NCI-H2081 treated with DMSO at 0.1 percent for 48 hours (cell line): ENCODE measurements at places on chromosomes 4 and X.
A peak's percentile ranks its signal among the peaks of the same experiment; 100 is the strongest.

GRCh38 chrX:37854748-37855147 is 7.4 kb upstream of the DYNLT3 start:
- no peak for DNase-seq

DNA sequence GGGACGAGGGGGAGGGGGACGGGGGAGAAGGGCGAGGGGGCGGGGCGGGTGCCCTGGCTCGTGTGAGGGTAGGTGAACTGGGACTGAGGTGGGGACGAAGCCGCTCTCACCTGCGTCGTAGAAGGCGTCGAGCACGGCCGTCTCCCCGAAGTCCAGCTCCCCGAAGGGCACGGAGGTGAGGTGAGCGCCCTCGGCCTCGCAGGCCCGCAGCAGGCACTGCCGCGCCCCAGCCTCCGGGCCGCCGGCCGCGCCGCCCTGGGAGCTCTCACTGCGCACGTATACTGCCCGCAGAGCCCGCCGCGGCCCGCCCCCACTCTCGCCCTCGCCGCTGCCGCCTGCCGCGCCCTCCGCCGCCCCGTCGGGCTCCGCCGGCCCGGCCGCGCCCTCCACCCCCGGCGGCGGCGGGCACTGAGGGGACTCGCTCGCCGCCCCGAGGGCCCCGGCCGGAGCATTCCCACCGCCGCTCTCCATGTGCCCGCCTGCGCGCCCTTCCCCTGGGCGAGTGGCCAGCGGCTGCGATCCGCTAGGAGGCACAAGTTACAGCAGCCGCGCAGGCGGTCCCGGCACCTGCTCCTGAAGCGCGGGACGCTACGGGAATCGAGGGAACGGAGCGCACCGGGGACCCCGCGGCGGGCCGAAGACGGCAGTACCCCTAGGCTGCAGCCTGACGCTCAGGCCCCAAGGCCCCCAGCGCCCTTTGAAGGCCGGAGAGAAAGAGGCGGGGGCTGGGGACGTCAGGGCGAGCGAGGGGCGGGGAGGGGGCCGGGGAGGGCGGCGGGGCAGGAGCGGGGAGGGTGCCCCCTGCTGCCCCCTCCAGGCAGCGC is at the start of gene MAP3K15:
Gene MAP3K15, minus strand, starts transcription at position 718 of the 824 bp plus-strand sequence. Its CDS starts 247 bp downstream, at position 471.
- DNase-seq, result no peak

DNA sequence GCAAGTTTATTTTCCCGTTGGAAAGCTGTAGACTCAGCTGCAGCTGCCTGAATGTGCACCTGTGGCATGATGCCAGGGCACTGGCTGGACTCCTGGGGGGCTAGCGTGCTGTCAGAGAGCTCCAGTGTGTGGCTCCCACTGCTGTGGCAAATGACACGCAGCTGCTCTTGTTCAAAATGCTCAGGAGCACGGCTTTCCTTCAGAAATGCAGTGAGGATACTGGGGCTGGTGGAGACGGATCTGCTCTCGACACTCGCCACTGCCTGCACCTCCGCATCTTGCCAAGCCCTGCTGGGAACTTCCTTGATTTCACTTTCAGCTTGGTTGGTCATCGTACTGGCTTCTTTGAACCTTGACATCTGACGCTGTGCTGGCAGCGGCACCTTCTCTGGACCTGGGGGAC is 58.7 kb downstream of the GPRIN3 start:
- peak; percentile 90 for DNase-seq

DNA sequence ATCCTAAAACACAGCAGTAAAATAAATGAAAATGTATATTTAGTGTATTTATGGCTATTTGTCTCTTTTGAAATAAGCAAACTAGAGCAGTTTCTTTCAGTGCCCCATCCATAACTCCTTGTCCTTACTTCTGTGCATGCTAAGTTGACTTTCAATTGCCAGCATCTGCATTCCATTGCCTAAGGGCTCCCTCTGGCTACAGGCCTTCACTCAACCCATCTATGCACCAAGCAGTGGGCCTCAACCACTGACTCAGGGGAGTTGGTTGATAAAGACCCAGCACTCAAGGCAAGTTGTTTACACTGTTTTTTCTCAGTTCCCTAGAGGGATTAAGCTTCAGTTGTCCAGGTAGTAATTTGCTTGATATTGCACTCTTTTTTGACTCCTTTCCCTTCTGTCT is 265.7 kb downstream of the IQCM start:
- no peak for DNase-seq

- DNase-seq, result no peak
Measured at GRCh38 chr4:88225232-88226105, 58.9 kb downstream of the PPM1K start.

GRCh38 chrX:132101799-132102198 is 26.0 kb downstream of the FRMD7 start:
- DNase-seq, result no peak

DNA sequence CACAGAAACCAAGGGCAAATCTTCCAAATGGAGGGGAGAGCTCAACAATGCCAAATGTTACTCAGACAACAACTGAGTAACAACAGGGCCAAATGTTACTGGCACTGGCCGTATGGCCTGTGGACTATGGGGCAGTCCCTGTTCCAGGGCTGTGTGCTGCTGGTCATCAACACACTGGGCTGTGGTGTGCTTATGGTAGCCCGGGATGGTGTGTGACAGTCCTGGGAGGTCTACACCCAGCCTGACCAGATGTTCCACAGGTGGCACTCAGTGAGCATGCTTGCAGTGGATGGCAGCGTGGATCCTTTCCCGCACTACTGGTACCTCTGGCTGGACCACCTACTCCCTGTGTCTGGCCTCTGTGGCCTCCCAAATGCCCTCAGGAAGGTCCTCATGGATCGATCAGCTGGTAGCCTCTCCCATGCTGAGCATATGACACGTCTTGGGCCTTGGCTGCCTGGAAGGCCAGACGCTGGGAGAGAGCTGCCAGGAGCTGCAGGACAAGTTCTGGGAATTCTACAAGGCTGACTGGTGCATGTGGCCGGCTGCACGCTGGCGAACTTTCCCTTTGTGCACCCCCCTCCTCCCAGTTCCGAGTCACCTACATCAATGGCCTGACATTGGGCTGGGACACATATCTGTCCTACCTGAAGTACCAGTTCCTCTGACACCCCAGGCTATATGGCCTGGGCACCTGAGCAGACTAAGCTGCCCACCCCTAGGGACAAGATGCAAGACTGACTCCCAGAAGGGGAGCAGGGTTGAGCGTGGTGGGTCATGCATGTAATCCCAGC is 59.7 kb upstream of the IQSEC2 start:
- DNase-seq, result no peak

DNA sequence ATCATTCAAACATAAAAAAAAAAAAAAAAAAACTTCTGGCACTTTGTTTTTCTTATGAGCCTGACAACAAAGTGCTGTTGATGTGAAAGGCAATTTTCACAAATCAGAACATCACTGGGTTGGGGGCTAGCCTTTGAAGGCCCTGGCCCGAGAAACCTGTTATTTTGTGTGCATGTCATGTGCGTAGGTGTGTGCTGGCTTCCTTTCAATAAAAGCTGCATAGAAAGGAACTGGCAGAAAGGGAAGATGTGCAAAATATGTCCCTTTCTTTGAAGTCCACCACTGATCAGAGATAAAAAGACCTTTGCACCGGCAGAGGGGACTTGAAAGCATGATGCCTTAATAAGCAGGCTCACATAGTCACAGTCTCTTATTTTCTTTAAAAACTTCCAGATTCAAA is 170.8 kb upstream of the RASGEF1B start:
- DNase-seq, result no peak

DNA sequence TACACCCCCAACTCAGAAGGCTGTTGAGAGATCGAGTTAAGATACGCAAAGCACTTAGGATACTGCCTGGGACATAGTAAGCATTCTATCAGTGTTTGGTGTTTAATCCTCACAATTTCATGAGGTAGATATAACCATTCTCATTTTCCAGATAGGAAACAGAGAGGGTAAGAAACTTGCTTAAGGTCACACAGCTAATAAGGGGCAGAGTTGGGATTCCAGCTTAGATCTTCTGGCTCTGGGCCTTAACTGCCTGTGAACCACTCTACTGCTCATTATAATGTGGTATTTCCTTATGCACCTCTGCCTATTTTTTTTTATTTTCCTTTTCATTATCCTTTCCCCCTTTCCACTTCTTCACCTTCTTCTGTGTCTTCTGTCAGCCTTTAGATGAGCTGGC is 242.2 kb upstream of the ANXA3 start:
- no peak for DNase-seq

DNA sequence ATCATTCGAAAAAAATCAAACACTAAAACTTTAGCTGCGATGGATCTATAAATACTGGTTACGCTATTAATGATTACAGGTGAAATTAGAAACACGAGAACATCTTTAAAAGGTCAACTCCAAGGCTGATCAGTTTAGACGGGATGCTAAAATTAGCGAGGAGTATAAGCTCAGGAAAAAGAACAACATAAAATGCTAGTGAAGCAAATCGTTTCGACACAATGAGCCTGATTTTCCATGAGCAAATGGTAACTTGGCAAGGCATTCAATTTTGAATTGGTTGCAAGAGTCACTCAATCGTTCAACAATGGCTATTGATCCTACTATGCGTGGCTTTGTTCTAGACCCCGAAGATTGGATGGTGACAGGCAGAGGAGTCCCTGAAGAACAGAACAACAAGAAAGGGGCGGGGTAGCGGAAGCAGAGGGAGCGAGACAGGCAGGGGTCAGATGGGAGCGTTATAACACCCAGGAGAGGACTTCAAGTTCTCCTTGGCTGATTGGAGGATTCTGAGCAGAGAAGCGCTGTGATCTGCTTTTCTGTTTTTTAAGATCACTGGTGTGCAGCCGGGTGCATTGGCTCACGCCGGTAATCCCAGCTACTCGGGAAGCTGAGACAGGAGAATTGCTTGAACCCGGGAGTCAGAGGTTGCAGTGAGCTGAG is 146.5 kb downstream of the RBM47 start:
- no peak for DNase-seq

DNA sequence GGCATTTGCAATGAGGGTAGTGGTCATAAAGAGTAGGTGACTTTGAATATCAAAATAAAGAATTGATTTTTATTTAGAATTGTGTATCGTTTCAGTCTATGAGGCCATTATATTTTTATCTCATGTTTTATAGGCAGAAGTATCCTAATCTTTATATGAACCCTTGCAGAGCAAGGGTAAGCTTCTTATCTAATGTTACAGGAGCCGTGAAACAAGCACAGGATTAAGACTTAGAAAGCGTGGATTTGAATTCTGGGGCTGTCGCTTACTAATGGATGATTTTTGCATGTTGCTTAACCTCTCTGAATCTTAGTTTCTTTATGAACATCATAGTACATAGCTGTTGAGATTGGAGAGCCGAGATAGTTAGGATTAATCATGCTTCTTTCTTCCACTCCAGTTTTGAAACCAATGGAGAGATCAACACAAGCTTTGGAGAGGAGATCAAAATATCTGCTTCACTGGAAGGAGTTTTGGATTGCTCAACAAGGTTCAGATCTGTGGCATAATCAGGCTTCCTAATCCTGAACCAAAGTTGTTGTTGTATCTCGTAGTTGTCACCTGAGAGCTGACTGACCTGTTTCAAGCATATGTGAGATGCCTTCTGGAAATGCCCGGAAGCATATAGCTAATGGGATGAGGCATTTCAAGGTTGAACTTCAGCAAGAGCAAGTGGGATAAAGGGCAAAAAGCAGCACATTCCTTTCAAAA is 166.9 kb upstream of the GK2 start:
- no peak for DNase-seq

DNA sequence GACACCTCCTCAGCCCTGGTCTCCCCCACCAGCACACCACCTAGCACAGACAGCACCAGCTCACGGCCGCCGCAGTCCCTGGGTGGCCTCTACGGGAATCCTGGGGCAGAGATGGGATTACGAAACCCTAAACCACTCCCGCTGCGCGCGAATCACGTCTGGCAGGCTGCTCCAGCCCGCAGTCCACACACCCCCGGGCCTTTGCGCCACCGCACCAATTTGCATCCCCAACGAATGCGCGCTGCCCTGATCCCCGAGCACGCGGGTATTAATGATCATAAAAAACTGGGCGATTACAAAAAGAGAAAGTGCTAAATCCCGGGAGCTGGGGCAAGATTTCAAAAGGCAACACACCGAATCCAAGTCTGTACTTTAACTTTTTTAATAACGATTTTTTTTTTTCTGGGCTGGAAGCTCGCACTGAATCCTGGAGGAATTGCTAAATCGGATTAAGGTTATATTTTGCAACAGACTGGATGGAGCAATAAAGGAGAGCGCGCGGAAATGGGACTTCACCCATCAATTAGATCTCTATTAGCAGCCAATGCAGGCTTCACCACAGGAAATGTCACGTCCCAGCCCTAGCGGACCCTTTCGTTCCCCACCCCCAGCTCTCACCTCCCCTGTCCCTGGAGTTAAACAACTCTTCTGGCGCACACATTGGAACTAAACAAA is 69.8 kb upstream of the TMEM33 start:
- no peak for DNase-seq

DNA sequence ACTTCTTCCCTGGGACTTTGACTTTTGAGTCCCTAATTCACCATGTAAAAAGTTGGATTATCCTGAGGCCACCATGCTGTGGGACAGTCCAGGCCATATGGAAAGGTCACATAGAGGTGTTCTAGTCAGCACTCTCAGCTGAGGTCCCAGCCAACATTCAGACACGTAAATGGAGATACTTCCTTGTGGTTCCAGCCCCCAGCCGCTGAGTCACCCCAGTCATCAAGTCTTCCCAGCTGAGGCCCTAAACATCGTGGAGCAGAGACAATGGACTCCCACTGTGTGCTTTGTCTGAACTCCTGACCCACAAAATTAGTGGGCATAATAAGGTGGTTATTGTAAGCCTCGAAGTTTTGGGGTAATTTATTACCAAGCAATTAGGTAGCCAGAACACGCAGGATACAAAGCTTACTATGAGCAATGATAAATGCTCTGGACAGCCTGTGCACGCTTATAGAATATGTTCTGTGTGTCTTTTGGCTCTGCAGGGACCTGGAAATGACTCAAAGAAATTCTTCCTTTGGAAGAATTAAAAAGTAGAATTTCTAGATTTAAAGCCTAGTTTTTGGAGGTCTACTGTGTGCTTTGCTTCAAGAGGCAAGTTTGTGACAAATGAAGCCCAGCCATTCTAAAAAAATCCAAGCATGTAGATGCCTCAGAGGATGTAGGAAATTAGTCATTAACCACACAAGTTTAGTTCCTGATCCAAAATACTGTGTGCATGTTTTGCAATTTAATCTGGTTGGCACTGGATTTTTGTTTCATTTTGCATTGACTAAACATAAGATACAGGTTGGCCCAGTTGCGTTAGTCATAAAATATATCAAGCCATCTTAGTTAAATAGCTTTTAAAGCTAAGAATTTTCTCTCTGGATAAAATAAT is 33.2 kb upstream of the SLC9A7 start:
- DNase-seq, result no peak

DNA sequence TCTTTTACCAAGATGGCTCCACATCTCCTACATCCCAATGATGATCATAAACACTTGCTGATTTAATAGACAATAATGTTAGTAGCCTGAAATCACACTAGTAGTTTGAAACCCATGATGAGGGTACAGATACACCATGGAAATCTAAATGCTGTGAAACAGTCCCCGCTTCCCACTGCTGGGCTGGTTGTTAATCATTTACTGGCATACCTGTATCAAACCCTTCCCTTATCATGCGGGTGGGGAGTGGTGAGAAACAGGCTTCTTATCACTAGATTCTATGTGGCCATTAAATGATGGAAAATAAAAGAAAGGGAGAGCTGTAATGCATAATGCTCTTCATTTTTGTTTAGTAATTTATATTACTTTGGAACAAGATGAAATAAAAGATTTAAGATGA is 21.9 kb downstream of the MAOA start:
- no peak for DNase-seq

- DNase-seq, result no peak
Measured at GRCh38 chr4:3199653-3200422, 49.1 kb upstream of the MSANTD1 start.
